ENCODE measurements at places on chromosomes 3 and 15.

DNA sequence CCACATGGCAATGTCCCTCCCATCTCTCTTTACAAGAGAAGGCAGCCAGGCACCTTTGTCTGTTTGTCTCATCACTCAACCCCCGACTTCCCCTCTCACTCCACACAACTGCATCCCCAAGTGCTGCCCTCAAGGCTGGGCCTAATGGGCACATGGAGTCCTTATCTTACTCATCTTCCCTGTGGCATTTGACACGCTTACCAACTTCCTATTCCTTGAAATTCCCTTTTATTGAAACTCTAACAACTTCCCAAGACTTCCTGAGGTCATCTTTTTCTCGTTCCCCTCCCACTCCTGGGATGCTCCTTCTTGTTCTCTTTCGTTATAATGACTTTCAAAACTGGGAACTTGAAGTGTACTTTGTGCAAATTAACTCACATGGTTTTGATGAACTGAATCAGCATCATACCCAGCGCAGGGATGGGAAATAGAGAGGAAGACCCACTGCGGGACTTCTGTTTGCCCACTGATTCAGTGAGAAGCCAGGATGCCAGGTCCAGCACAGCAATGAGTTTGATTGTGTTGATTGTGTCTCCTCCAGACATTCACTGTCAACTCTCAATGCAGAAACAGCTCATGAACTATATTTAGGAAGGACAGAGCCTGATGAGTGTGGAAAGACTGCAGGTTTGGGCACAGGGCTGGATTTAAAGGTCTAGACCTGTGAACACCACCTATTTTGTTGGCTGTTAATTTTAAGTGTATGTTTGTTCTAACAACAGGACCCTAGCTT is 104.7 kb upstream of the TNIK start:
- no peak for DNase-seq

- DNase-seq: no peak
Observed at GRCh38 chr15:42282926-42283325, 9.7 kb upstream of the TMEM87A start.

GRCh38 chr3:25272090-25272489 is 156.0 kb upstream of the RARB start:
- no peak for DNase-seq

DNA sequence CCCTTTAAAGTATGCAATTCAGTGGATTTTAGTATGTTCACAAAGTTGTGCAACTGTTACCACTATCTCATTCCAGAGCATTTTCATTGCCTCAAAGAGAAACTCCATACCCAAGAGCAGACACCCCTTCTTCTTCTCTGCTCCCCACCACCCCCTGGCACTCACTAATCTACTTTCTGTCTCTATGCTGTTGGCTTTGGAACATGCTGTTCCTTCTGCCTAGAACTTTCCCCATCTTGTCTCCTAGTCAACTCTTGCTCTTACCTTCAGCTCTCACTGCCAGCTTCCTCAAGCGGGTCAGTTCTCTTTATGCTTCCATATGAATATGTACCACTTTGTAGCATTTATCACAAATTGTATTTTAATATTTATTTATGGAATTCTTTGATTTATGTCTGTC is 50.1 kb downstream of the TYRO3 start:
- DNase-seq: no peak

- DNase-seq: no peak
Observed at GRCh38 chr15:69014454-69014853, at the start of gene NOX5. Gene NOX5, plus strand, starts transcription at chr15:69014695. Its CDS starts 41 bp downstream, at chr15:69014736.

DNA sequence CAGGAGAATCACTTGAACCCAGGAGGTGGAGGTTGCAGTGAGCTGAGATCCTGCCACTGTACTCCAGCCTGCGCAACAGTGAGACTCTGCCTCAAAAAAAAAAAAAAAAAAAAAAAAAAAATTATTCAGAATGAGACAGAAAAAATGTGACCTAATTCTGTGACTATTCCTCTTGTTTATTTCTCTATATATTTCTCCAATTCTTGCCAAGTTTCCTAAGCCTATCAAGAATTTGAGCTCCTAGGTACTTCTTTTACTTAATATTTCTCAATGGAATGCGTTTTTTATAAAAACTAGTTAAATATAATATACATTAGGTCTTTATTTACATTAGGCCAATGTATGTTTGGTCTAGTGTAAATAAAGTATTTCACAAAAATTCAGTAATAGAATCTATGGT is 86.8 kb downstream of the NAALADL2 start:
- DNase-seq: no peak

DNA sequence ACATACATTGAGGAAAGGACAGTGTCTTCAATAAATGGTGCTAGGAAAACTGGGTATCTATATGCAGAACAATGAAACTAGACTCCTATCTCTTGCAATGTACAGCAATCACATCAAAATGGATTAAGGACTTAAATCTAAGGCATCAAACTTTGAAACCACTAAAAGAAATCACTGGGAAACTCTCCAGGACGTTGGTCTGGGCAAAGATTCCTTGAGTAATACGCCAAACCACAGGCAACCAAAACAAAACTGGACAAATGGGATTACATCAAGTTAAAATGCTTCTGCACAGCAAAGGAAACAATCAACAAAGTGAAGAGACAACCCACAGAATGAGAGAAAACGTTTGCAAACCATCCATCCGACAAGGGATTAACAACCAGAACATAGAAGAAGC is 14.5 kb downstream of the LAMP3 start:
- no peak for DNase-seq

DNA sequence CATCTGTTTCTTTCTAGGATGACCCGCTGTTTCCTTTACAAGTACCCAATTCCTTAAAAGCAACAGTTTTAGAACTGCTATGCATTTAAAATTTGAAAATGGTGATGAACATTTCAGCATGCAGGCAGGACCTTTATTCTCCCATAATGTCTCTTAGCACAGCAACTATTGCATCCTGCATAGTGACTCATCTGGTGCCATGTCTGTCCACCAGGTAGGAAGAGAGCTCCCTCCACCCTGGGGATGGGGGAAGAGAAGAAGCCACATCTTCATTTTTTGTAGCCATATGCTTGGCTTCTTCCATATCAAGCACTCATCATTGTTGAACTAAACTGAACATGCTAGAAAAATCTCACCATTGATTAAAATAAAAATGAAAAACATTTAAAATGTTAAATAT is 9.9 kb downstream of the GPR15 start:
- DNase-seq: no peak

DNA sequence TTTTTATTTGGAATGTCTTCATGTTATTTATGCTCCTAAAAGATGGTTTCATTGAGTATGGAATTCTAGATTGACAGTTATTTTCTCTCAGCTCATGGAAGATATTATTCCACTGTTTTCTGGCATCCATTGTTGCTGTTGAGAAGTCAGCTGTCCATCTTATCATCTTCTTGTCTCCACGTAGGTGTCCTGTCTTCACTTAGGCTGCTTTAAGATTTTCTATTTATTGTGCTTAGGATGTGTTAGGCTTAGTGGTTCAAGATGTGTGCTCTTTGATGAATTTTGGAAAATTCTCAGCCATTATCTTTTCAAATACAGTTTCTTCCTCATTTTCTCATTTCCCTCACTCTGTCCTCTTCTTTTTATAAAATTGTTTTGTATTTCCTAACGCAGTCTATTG is 52.0 kb downstream of the SNRK start:
- DNase-seq: no peak

GRCh38 chr3:134897391-134898141 is 102.5 kb downstream of the EPHB1 start:
- DNase-seq: no peak
